ENCODE measurements at places on chromosomes 7 and 10.
A peak's percentile ranks its signal among the peaks of the same experiment; 100 is the strongest.

- no peaks in the 10 kb centered on the region for H3K4me1 ChIP-seq
- H3K27me3 ChIP-seq, result no peaks in the 10 kb centered on the region
- peaks cover 47% of the 10 kb centered on the region for H3K36me3 ChIP-seq
- no peak overlapping the region for H3K27ac ChIP-seq
Observed at GRCh38 chr7:100059251-100059739, 9.7 kb downstream of the ZSCAN21 start.

GRCh38 chr10:122040786-122041185 lies 51.8 kb downstream of the TACC2 start:
- no peaks in the 10 kb centered on the region for H3K27me3 ChIP-seq
- no peak for DNase-seq
- no peak overlapping the region for H3K4me3 ChIP-seq
- no peak overlapping the region for H3K27ac ChIP-seq
- H3K4me1 ChIP-seq, result no peaks in the 10 kb centered on the region

DNA sequence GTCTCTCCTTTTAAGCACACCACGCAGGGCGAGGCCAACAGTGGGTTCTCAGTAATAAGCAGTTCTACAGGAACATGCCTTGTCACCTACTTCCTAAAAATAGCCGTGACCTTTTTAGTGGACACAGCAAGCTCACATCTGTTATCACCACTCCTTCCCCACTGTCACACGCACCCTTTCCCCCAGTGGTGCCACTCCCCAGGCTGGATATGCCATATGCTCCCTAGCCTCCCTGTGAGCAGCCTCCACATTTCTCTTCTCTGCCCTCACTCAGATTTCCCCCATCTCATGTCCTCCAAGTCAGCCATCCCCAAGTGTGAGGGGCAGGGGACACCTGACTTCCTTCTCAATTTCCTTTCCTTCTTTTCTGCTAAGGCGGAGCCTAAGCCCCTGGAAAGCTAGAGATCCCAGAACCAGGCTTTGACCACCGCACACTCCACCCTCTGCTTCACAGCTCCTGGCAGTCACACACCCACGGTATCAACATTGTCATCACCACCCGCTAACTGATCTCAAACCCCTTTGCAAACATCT lies 3.7 kb downstream of the ANXA11 start:
- H3K27me3 ChIP-seq, result no peaks in the 10 kb centered on the region
- peaks cover 38% of the 10 kb centered on the region for H3K36me3 ChIP-seq
- no peak for DNase-seq

GRCh38 chr7:138958391-138958956 lies 22.7 kb downstream of the KIAA1549 start:
- no peak for DNase-seq
- H3K27me3 ChIP-seq, result peaks cover 17% of the 10 kb centered on the region
- peaks cover 6% of the 10 kb centered on the region for H3K4me1 ChIP-seq
- H3K27ac ChIP-seq, result no peak overlapping the region
- no peak overlapping the region for H3K4me3 ChIP-seq

DNA sequence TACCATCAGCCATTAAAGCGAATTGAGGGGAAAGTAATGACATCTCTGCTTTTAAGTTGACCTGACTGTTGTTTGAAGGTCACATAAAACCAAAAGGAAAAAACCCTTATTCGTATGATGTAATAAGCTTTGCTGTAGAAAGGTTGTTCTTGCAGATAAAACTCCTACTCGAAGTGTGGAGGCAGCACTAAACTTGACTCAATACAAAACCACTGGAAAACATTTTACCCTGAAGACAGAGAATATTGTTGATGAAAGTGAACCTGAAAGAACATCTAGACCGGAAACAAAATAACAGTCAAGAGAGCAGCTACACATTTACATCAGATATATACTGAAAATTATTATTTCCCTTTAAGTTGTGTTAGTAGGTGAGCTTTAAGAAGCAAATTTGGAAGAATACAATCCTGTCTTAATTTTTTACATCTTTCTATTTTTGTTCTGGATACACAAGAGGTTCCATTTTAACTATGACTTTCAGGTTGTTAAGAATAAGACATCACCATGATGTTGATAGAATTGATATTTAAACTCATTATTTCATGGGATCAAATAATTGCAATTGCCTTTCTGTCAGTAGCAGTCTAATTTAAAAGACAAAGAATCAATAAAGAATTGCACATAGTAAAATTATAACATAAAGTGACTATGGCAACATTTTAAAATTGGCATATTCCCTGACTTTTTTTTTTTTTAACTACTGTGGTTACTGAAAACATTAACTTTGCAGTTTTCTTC lies 6.4 kb downstream of the ETV1 start:
- peaks cover 1% of the 10 kb centered on the region for H3K4me1 ChIP-seq
- no peak overlapping the region for H3K4me3 ChIP-seq
- no peaks in the 10 kb centered on the region for H3K36me3 ChIP-seq
- DNase-seq, result no peak
- H3K27ac ChIP-seq, result no peak overlapping the region

GRCh38 chr10:62594093-62594520 lies 210.4 kb upstream of the ADO start:
- H3K4me3 ChIP-seq, result no peak overlapping the region
- peak; percentile 24 for DNase-seq
- H3K36me3 ChIP-seq, result no peaks in the 10 kb centered on the region
- H3K4me1 ChIP-seq, result peaks cover 13% of the 10 kb centered on the region
- H3K27ac ChIP-seq, result no peak overlapping the region
- peaks cover 17% of the 10 kb centered on the region for H3K27me3 ChIP-seq

- H3K27me3 ChIP-seq, result no peaks in the 10 kb centered on the region
- no peaks in the 10 kb centered on the region for H3K36me3 ChIP-seq
- H3K27ac ChIP-seq, result no peak overlapping the region
- no peak for DNase-seq
- no peaks in the 10 kb centered on the region for H3K4me1 ChIP-seq
Observed at GRCh38 chr7:78635026-78635793, 818.3 kb downstream of the MAGI2 start.

GRCh38 chr10:71671994-71672946 lies 47.3 kb downstream of the C10orf105 start:
- H3K4me1 ChIP-seq, result peaks cover 4% of the 10 kb centered on the region
- H3K27ac ChIP-seq, result no peak overlapping the region
- H3K27me3 ChIP-seq, result no peaks in the 10 kb centered on the region
- DNase-seq, result no peak

- peaks cover 4% of the 10 kb centered on the region for H3K27me3 ChIP-seq
- no peak overlapping the region for H3K27ac ChIP-seq
- no peak overlapping the region for H3K4me3 ChIP-seq
- no peaks in the 10 kb centered on the region for H3K36me3 ChIP-seq
- DNase-seq, result no peak
Observed at GRCh38 chr7:12879139-12879538, 191.7 kb downstream of the ARL4A start.

DNA sequence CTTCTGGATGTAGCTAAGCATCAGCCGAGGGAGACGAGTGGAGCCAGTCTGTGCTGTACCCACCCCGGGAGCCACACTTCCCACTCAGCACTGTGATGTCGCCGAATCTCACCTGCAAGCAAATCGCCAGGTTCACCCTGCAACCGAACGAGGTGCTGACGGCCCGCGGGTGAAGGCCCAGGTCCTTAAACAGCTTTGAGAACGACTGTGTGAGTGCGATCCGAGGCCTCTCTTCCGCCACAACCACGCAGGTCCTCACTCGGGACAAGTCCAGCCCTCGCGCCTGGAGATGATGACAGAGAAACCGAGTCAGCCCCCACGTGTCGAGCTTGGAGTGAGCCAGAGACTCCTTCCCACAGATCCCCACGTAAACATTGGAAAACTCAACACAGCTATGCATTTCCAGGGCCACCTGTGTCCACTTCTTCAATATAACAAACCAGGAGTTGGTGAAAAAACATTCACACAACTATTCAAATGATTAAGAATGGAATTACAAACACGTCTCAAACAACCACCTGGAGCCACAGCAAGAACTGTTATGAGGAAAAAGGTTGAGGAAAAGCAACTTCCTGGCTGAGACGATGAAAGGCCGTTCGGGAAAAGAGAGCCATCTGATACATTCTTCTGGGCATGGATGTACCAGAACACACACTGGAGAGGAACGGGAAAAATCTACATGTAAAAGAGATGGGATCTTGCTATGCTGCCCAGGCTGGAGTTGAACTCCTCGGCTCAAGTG lies 191.8 kb downstream of the ZMYND11 start:
- H3K27me3 ChIP-seq, result no peaks in the 10 kb centered on the region
- no peak for DNase-seq
- peaks cover 18% of the 10 kb centered on the region for H3K4me1 ChIP-seq
- H3K36me3 ChIP-seq, result peaks cover 6% of the 10 kb centered on the region
- H3K4me3 ChIP-seq, result no peak overlapping the region

DNA sequence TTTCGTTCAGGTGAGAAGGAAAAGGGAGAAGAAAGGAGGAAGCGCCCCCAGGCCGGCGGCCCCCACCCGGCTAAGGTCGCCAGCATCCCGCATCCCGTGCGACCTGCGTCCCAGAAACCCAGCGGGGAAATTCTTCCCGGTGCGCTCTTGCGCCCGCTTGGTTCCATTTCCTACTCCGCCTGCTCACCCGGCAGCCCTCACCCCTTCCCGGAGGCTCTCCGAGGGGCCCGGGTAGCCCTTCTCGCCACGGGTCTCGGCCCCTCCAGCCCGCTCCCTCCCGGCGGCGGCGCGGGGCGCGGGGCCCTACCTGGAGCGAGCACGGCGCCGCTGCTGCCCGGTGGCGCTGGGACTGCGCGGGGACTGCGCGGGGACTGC lies at the start of gene PRKCQ:
TSS of gene PRKCQ (minus strand) at position 373 of the 375 bp plus-strand sequence. CDS start 65,141 bp downstream, outside the sequence.
- H3K27ac ChIP-seq, result peak within 1 kb of the TSS; percentile 95
- H3K27me3 ChIP-seq, result no peaks in the 10 kb centered on the region
- H3K4me3 ChIP-seq, result peak within 1 kb of the TSS; percentile 95
- no peak for DNase-seq
- H3K4me1 ChIP-seq, result peaks cover 67% of the 10 kb centered on the region
- peaks cover 67% of the 10 kb centered on the region for H3K36me3 ChIP-seq

DNA sequence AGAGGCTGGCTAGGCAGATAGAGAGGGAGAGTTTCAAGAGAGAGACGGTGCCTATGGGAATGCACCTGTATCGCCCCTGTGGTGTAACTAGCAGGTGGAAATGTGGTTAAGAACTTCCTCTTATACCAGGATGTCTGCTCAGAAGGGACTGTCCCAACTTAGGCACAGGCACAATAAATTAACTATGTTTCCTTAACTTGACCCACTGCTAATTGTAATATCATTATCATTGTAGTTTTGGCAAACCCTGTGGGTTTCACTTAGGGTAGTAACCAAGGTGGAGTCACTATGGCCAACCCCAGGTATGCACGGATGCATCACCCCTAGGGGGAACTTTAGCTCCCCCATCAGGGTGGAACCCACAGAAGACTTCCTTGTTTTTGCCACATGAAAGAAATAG lies 455.7 kb downstream of the DGKB start:
- H3K27me3 ChIP-seq, result no peaks in the 10 kb centered on the region
- H3K27ac ChIP-seq, result no peak overlapping the region
- H3K36me3 ChIP-seq, result no peaks in the 10 kb centered on the region
- H3K4me1 ChIP-seq, result no peaks in the 10 kb centered on the region

- H3K4me1 ChIP-seq, result peaks cover 13% of the 10 kb centered on the region
- peaks cover 16% of the 10 kb centered on the region for H3K36me3 ChIP-seq
- H3K27me3 ChIP-seq, result peaks cover 6% of the 10 kb centered on the region
- no peak overlapping the region for H3K27ac ChIP-seq
Observed at GRCh38 chr7:103373866-103374643, 26.6 kb downstream of the PSMC2 start.

DNA sequence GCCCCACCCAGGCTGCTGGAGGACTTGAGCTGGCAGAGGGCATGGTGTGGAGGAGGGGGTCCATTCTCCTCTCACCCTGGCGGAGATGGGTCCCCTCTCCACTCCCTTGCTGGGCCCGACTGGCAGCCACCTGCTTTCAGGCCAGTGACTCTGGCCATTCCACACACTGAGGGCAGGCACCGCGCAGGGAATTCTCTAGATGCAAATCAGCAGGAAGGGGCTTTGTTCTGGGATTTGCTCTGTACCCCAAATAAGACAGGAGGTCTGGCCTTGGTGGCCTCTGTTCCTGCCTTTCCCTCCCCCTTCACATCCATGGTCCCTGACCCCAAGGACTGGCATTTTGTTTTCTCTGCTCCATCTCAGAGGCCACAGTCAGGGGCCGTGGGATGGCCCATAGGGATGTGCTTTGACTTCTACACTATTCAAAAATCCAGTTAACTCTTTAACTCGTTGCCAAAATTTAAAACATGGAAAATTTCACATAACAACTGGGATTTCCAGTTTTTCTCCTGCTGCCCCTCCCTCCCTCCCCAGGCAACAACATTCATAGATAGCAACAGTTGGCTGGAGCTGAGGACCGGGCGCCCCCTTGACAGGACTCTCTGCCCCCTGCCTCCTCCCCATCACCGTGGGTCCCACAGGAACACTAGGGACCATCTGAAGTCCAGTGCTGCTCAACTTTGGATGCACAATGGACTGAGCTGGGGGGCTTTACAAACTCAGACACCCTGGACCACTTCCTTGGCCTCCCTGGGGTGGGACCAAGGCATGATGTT lies 33.9 kb downstream of the PPIF start:
- H3K4me1 ChIP-seq, result no peaks in the 10 kb centered on the region
- H3K4me3 ChIP-seq, result no peak overlapping the region
- no peak for DNase-seq
- no peaks in the 10 kb centered on the region for H3K27me3 ChIP-seq

GRCh38 chr10:70832852-70833528 lies 17.2 kb downstream of the SGPL1 start:
- peaks cover 66% of the 10 kb centered on the region for H3K4me1 ChIP-seq
- H3K4me3 ChIP-seq, result peak overlapping the region; percentile 47
- H3K27me3 ChIP-seq, result no peaks in the 10 kb centered on the region
- peaks cover 68% of the 10 kb centered on the region for H3K36me3 ChIP-seq

DNA sequence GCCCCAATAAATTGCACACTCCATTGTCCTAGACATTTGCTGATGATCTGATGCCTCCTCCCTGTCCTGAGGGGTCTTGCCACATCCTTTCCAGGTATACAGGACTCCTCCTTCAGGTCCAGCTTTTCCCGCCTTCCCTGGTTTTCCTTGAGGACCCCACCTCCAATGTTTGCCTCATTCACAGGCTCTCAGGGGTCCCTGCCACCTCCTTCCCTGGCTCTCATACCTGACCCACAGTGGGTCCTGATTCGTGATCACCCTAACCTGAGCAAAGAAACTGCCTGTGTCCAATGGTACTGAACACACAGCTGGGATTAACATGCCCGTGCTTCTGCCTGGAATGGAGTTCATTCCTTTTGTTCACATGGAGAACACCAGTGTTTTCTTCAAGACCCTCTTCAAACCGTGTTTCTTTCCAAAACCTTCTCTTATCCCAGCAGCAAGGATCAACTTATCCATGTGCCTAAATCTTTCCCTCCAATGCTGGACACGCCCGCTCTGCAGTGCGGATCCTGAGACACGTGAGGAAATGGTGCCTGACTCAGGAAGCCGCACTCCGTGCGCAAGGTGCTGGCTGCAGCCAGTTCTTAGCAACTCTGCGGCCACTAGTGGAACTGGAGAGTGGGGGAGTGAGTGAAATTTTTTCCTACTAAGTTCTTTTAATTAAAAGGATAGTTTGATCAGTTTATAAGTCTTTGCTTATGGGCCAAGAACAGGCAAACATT lies 354.6 kb upstream of the SHH start:
- H3K27ac ChIP-seq, result no peak overlapping the region
- no peak overlapping the region for H3K4me3 ChIP-seq
- H3K4me1 ChIP-seq, result no peaks in the 10 kb centered on the region
- DNase-seq, result no peak
- H3K36me3 ChIP-seq, result no peaks in the 10 kb centered on the region

DNA sequence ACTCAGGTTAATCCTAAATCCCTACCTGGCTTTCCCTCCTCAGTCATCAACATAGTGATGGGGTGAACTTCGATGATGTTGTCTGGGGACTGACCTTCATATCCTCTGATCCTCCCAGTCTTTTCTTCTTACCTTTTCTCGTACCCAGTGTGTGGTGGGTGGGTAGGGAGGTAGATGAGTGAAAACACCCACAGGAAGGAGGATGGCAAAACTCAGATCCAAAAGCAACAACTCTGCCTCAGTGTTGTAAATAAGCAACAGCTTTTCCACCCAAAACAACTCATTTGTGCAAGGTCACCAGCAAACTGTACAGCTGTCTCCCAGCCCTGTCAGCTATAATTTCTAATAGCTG lies 38.6 kb downstream of the VOPP1 start:
- H3K27ac ChIP-seq, result peak overlapping the region; percentile 96
- no peaks in the 10 kb centered on the region for H3K27me3 ChIP-seq
- H3K4me3 ChIP-seq, result peak overlapping the region; percentile 53
- H3K4me1 ChIP-seq, result peaks cover 76% of the 10 kb centered on the region
